Urinary bladder (tissue), 4 donors: ENCODE measurements at places on chromosomes 3 and 15. TPM values are rescaled to one million over a fixed set of nuclear protein-coding genes. Genes with fewer than 3 reads are reported as not detected.

RLBP1 gene
- total RNA-seq: not detected

ALPK3 gene
- total RNA-seq: 7.2 TPM

TBC1D5 gene
- total RNA-seq: 145 TPM

CCR2 gene
- total RNA-seq: 3.3 TPM

MKRN3 gene
- total RNA-seq: 0.95 TPM

GOLGA8M gene
- total RNA-seq: 2.1 TPM

CCR4 gene
- 0.53 TPM for total RNA-seq

C3orf20 gene
- total RNA-seq: 0.26 TPM

EPHB3 gene
- 28.0 TPM for total RNA-seq

RYK gene
- total RNA-seq: 197 TPM

CCPG1 gene
- total RNA-seq: 52.3 TPM

VWA5B2 gene
- 0.05 TPM for total RNA-seq

BLM gene
- total RNA-seq: 7.8 TPM

VIPR1 gene
- total RNA-seq: 5.2 TPM

CYP1A1 gene
- 0.26 TPM for total RNA-seq

COLQ gene
- total RNA-seq: 6.8 TPM

AP3S2 gene
- total RNA-seq: 60.9 TPM

TMEM212 gene
- not detected for total RNA-seq

GOLGA8G gene
- not detected for total RNA-seq

TARS3 gene
- total RNA-seq: 31.2 TPM

SNURF gene
- total RNA-seq: 51.9 TPM

MEX3B gene
- total RNA-seq: 17.1 TPM

TM6SF1 gene
- 5.7 TPM for total RNA-seq

CD276 gene
- 40.6 TPM for total RNA-seq

AADAC gene
- 0.69 TPM for total RNA-seq

PLSCR5 gene
- total RNA-seq: not detected

FETUB gene
- total RNA-seq: not detected

AP3B2 gene
- total RNA-seq: 2.0 TPM

SEC62 gene
- total RNA-seq: 78.9 TPM

HESX1 gene
- 2.3 TPM for total RNA-seq

CCR5 gene
- 1.4 TPM for total RNA-seq

ALS2CL gene
- total RNA-seq: 10.4 TPM

CCDC191 gene
- total RNA-seq: 7.1 TPM

CSPG5 gene
- 2.9 TPM for total RNA-seq

SCAPER gene
- 38.3 TPM for total RNA-seq

HGD gene
- total RNA-seq: not detected

SLC25A38 gene
- 10.7 TPM for total RNA-seq

GOLGA8A gene
- total RNA-seq: 43.9 TPM

GOLGA6B gene
- total RNA-seq: 0.26 TPM

TMEM43 gene
- 84.1 TPM for total RNA-seq

TIGIT gene
- total RNA-seq: 0.21 TPM

SLCO2A1 gene
- 3.0 TPM for total RNA-seq

C2CD4A gene
- total RNA-seq: 0.11 TPM

TIMP4 gene
- total RNA-seq: 1.3 TPM

GOLGA8N gene
- 22.3 TPM for total RNA-seq

ATP13A5 gene
- total RNA-seq: not detected

P2RY1 gene
- 23.7 TPM for total RNA-seq

GOLGA6L10 gene
- total RNA-seq: 2.0 TPM

TMEM108 gene
- total RNA-seq: 2.3 TPM

GPR160 gene
- total RNA-seq: 25.9 TPM

RBP2 gene
- not detected for total RNA-seq

LINGO1 gene
- total RNA-seq: 1.8 TPM
